ENCODE measurements at places on chromosomes 3 and 15. TPM values are rescaled to one million over a fixed set of nuclear protein-coding genes. Genes with fewer than 3 reads are reported as not detected.

- peak; percentile 43 for DNase-seq
These were observed 10.9 kb downstream of the SEMA7A start for GRCh38 chr15:74422652-74423430.

GRCh38 chr3:135451037-135451785 lies 514.3 kb upstream of the PPP2R3A start:
- DNase-seq, result no peak

DNA sequence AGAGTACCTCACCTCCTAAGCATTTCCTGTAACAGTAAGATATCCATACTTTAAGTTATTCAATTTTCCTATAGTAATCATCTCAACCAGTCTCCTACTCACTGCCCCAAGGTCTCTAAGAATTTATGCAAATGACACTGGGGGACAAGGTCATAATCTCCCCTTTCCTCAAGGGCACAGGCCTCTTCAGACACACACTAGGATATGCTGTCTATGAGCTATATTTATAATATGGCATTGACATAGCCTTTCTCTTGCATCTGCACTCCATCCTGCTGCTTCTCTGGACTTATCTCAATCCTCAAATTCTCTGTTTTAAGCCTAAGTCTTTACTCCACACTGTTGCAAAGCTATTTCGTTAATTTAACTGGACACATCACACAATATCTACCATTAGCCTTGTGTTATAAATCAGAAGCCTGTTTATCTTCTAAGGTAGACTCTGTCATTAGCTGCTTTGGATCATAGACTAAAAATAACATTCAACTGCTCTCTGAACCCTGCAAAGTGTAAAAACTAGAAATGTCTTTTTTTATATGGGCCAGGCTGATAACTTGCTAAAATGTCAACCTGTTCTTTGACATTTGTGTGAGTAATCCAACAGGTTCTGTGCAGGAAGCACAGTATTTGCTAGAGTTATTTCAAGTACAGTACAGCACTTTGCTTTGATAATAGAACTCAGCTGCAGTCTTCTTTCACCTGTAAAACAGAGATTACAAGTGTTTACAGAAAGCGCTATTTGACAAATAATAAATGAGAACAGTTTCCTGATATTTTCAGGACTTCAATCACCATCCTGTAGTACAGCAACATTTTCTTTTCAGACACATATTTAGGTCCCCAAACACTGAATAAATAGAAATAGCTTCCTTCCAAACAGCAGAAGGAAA lies 17.8 kb upstream of the SEC62 start:
- no peak for DNase-seq

GRCh38 chr3:36730966-36731365 lies 33.4 kb downstream of the DCLK3 start:
- no peak for DNase-seq

GRCh38 chr3:76972624-76973296 lies 67.1 kb upstream of the ROBO2 start:
- DNase-seq, result no peak

DNA sequence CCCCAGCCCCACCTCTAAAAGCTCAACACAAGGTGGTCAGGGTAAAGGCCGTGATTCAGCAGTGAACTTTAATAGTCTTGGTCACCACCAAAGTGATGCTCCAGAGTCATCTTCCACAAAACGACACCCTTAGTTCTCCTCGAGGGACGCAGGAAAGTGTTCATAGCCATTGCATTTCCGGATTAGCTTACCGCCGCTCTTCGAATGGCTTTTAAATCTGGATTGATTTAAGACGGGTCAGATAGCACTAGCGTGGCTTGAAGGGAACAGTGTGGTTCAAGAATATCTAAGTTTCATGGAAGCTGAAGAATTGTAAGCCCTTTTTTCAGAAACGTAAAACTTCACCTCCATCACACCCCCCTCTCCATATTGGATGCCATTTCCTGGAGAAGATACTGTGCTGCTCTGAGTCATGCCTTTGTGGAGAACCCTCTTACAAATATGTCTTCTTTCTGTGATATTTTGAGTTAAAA lies 829 bp downstream of the RNF7 start:
- DNase-seq, result no peak

- no peak for DNase-seq
These were observed 50.4 kb upstream of the ADCY5 start for GRCh38 chr3:123499322-123499721.

DNA sequence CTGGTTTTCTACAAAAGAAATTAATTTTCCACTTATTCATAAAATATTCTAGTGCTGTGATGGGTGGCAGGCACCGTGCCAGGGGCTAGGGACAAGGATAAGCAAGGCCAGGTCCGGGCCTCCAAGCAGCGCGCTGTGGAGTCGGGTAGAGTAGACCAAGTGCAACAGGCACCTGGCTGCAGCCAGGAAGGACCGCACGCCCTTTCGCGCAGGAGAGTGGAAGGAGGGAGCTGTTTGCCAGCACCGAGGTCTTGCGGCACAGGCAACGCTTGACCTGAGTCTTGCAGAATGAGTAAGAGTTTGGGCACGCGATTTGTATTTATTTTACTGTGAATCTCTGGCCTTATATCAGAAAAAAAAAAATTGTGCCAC lies at the start of gene CASR:
CASR (plus strand) TSS at position 148 of the 372 bp plus-strand sequence. CDS start 70,522 bp downstream, outside the sequence.
- DNase-seq, result peak; percentile 52

DNA sequence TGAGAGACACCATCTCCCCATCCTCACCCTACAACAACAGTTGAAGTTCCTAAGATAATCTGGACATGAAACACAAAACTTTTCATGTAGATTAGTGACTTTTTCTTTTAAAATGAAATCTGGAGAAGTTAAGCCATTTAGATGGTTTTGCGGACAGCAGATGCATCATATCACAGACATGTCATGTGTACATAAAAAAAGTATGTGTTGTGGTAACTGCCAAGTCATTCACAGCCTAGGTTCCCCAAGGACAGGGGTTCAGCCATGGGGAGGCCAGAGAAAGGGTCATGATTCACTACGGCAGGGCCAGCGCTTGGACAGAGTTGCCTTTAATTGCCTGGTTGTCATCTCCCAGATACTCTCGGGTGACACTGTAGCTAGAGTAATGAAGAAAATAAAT lies 163.2 kb downstream of the PDZRN3 start:
- DNase-seq, result no peak

TERC gene
- total RNA-seq, result 206 TPM

TRH gene
- total RNA-seq, result not detected

EXD1 gene
- not detected for total RNA-seq
